ENCODE measurements at places on chromosomes 12 and 14.

DNA sequence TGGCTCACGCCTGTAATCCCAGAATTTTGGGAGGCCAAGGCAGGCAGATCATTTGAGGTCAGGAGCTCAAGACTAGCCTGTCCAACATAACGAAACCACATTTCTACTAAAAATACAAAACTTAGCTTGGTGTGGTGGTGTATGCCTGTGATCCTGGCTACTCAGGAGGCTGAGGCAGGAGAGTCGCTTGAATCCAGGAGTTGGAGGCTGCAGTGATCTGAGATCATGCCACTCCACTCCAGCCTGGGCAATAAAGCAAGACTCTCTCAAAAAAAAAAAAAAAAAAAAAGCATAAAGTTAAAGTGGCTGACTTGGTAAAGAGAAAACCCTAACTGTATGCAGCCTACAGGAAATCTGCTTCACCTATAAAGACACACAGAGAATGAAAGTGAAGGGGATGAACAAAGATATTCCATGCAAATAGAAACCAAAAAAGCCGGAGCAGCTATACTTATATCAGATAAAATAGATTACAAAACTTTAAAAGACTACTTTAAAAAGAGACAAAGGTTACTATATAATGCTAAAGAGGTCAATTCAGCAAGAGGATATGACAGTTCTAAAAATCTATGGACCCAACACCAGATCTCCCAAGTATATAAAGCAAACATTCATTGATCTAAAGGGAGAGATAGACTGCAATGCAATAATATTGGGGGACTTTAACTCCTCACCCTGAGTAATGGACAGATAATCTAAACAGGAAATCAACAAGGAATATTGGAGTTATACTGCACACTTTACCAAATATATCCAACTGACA lies 4.1 kb downstream of the CLEC2B start:
- no peak for DNase-seq

GRCh38 chr12:47767216-47767724 lies 5.8 kb upstream of the SLC48A1 start:
- DNase-seq, result no peak

DNA sequence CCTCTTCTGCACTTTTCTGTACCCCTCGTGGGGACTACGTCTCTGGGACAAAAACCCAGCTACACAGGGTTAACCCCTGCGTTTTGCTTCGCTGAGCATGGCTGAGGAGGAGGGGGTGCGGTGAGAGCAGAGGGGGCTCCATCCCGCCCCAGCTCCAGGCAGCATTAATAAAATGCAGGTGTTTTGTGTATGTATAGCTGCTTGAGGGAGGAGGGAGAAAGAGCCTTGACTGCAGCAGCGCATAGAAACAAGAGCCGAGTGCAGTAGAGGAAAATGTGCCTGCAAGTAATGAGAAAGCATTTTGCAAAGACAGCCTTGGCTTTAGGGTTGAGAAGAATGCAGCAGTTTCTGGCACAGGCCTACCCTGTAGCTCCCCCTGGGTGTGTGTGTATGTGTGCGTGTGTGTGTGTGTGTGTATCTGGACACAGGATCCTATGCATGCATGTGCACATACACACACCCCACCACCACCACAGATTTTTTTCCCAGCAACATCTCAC lies 103.9 kb downstream of the ZFP36L1 start:
- DNase-seq, result peak; percentile 91

GRCh38 chr12:103441437-103442181 lies 54.2 kb downstream of the C12orf42 start:
- no peak for DNase-seq

Measured in fibroblast of skin of right biceps (primary cell).